Glomerular endothelial cell (primary cell): ENCODE measurements at places on chromosomes 5 and 9. TPM values are rescaled to one million over a fixed set of nuclear protein-coding genes. Genes with fewer than 3 reads are reported as not detected.

DNA sequence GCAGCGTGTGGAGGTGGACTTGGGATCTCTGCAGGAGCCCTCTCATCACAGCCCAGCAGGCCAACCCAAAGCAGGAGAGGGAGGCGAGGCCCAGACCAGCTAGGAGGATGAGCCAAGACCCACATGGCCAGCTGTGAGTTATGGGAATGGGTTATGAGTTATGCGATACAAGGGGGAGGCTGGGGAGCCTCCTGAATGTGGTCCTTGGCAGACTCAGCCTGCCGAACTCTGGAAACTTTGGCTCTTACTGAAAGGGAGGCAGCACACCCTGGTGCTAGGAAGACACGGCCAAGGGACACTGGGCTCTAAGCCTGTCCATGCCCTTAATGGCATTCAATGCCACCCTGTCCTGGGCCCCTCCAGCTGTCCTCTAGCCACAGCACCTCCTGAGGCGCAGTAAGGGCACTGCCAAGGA is 7.7 kb upstream of the VAV2 start:
- no peak for DNase-seq

- DNase-seq = no peak
Measured at GRCh38 chr9:75909776-75910175, 19.3 kb downstream of the PCSK5 start.

DNA sequence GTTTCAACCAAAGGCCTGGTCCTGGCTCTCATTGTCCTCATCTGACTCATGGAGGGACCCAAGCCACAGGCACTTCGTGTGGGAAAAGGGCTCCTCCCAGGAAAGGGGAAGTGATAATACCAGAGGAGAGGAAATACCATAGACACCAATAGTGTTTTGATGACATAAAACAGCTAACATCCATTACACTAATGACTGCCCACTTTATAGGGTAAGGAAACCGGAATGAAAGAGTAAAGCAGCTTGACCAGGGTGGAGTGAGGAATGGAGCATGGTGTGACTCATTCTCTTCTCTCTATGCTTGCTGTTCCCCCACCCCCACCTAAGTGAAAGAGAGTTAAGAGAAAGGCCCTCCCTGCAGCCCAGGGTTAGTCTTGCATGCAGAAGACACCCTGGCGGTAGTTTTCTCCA is 67.4 kb upstream of the HRH2 start:
- no peak for DNase-seq

DNA sequence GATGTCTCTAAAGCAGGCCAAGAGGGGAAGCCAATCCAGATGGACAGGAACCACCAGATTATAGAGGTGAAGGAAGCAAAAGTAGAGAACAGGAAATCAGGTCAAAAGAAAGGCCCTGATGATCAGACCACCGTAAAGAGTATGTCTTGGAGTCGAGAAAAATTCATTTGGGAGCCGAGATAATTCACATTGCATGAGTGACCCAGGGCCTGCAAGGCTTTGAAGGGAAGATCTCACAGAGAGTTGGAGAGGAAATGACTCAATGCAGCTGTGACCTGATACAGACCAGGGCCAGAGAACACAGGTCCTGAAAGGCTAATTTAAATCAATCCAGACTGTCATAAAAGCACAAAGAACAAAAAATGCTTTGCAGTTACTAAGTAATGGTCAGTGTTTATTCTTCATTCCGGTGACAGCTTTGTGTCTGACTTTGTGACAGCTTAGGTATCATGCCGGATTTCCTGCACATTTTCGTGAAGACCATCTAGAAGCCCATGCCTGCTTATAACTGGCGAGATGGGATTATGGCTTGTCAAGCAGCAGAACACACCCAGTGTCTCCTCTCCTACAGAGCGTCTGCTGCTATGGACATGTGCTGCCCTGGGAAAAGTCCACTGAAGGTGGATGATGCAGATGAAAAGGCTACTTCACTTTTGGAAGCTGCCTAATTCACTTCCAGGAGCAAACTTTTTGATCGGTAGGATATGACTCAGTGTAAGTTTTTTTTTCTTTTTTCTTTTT is 5.8 kb upstream of the ACTBL2 start:
- DNase-seq = no peak

DNA sequence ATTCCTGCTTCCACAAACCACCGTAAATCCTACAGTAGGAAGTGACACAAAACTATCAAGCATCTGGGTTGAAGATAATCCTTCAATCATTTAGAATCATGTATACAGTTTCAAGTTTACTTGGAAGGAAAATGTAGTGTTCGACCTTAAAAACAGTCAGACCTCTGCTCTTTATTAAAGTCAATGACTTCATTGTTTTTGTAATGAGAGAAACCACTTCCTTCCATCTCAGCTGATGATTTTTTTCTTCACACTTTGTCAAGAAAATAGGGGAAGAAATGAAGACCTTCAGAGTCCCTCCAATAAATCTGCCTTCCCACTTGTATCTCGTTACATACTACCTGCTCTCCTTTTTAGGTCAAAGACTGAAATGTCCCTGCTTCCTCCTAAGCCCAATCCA is 30.1 kb downstream of the TUSC1 start:
- no peak for DNase-seq

- no peak for DNase-seq
Measured at GRCh38 chr9:121262423-121262822, 5.5 kb upstream of the GSN start.

The ZNF483 gene
- total RNA-seq = 1.7 and 2.7 TPM in 2 replicates
